ENCODE measurements at places on chromosomes 1 and 21.

GRCh38 chr1:7225711-7226505 is 440.7 kb downstream of the CAMTA1 start:
- DNase-seq: no peak

DNA sequence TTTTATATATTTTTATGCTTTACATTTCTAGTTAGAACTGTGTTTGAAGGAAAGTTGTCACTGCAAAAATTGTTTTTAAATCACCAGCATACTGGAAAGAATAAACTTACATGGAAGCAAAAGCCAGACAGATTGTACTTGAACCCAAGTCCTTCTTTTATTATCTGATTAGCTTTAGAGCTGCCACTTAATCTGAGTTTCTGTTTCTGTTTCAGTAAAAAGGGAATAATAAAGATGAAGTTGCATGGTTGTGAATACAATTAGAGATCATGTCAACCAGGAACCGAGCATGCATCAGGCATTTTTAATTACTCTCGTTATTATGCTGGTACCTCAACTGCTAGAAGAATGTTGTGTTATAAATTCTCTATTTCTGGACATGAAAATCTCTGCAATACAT is 76.9 kb upstream of the EXO1 start:
- DNase-seq: no peak

GRCh38 chr1:115655306-115655663 is 13.5 kb downstream of the VANGL1 start:
- DNase-seq: no peak

GRCh38 chr1:164780863-164781262 is 221.9 kb downstream of the PBX1 start:
- DNase-seq: no peak

GRCh38 chr1:65791801-65792668 is 660 bp upstream of the PDE4B start:
- DNase-seq: peak; percentile 25

- no peak for DNase-seq
Observed at GRCh38 chr21:34881839-34882371, 167.2 kb downstream of the RUNX1 start.

- DNase-seq: no peak
Observed at GRCh38 chr21:42959728-42960127, 14.6 kb upstream of the PKNOX1 start.

GRCh38 chr1:10744654-10745238 is 51.7 kb downstream of the CASZ1 start:
- DNase-seq: no peak

DNA sequence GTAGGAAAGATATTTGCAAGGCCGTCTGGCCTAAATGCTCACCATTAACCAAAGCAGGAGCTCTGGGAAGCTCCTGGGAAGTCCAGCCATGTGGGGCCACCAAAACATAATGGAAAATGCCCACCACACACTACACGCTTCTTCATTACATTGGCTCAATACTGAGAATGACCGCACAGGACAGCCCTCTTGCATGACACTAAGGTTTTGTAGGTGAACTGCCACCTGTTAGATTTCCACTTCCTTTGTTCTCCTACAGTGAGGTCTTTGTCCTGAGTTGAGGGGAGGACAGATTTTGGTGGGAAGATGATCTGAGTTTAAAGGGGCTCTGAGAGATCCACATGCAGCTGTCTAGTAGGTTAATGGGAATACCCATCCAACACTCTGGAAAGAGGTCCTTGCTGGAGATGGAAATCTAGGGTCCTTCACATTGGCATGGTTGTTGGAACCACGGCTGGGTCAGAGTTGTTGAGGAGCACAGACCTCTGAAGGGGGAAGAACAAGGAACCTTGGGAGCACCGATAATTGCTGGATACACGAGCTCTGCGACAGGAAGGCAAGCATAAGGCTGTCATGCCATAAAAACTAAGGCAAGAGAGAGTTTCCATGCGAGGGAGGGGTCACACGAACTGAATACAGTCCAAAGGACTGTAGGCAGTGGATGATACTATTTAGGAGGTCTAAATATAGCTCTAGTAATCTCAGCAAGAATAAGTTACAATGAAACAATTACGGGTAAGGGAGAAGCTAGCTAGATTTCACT is 105.5 kb upstream of the IRF2BP2 start:
- no peak for DNase-seq

DNA sequence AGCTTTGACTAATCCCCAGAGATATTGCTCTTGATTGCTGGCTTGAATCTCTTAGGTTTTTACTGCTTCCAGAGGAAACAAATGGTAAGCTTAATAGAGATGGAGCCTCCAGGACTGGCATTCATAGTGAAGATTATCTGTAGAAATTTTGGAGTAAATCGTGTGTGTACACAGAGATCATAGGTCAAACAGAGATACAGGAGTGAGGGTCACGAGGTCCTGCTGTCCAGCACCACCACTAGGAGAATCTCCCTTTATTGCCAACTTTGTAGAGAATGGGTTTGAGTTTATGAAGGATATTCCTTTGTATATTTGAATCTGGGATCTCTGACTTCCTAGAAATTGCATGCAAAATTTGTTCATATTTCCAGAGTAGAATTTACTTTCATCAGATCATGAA is 7.8 kb upstream of the SERBP1 start:
- no peak for DNase-seq

Data from cerebellar cortex (tissue), 1 donor.